ENCODE measurements at places on chromosomes 12 and 14.

DNA sequence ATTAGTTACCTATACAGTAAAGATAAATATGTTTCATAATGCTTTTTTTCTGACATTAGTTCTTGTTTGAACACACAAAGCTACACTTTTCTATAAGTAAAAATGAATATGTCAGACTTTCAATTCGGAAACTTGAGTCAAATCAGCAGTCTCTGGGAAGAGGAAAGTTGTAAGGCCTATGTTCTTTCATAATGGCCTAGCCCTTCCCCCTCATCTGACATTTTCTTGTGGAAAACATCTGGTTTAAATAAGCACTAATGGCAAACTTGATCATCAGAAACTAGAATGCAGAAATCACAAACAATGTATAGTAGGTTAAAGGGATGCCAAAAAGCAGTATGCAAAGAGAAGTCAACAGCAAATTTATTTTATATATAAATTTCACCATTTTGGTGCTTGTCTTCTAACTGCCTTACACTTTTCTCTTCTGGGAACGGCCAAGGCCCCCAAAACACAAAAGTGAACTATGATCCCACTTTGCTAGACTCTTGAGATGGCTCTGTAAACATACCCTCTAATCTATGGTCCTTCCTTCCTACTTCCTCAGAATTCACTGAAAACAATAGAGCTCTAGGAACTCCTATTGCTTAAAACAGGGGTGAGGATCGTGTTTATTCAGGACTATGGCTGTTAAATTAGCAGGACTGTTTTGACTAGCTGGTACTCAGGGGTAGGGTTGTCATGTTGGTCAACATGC lies 444.1 kb downstream of the RAD51B start:
- DNase-seq = no peak

DNA sequence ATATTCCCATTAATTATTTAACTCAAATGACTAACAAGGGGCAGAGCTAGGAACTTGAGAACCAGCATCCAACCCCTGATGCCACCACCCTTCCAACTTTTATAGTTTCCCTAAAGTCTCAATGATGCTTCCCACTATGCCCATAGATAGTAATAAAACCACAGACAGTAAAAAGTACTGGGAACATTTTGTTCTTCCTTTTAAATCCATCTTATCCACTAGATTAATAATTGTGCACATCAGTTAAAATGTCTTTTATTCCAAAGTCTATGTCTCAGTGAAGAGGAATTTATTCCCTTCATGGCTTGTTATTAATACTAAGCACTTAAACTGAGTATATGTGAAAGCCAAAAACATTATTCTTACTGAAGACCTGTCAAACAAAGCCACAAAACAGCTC lies 45.8 kb downstream of the SINHCAF start:
- DNase-seq = no peak

DNA sequence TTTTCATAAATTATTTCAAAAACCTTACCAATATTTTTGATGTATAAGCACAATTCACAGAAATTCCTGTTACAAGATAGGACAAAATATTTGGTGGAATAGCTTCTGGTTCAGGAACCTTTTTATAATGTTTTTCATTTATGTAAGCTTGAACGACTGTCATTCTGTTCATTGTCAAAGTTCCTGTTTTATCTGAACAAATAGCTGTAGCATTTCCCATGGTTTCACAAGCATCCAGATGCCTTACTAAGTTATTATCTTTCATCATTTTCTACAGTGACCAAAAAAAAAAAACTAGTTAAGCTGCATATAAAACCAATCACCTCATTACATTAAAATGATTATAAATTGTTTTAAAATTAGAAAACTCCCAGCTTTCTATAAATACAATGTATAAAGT lies 87.1 kb downstream of the ATP2B1 start:
- no peak for DNase-seq

DNA sequence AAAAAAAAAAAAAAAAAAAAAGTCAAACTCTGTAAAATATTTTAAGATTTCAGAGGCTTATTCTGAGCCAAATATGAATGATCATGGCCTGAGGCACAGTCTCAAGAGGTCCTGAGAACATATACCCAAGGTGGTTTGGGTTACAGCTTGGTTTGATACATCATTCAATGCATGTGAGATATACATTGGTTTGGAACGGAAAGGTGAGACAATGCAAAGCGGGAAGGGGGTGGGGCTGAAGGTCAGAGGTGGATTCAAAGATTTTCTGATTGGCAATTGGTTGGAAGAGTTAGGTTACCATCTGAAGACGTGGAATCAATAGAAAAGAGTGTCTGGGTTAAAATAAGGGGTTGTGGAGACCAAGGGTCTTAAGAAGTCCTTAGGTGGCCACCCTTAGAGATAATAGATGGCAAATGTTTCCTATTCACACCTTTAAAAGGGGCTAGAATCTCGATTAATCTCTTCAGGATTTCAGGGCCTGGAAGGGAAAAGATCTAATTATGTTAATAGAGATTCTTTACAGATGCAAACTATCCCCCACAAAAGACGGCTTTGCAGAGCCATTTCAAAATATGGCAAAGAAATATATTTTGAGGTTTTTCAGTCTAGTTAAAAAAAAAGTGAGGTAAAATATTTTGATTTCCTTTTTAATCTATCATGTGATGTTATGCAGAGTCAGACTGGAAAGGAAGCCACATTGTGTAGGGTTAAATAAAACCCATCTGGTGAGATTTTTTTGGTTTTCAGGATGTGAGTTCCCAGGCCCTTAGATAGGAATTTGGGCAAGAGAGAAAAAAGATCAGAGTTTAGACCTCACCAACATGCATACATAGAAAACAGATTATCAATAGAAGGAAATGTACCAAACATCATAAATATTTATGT lies 173.8 kb upstream of the CNOT2 start:
- no peak for DNase-seq

DNA sequence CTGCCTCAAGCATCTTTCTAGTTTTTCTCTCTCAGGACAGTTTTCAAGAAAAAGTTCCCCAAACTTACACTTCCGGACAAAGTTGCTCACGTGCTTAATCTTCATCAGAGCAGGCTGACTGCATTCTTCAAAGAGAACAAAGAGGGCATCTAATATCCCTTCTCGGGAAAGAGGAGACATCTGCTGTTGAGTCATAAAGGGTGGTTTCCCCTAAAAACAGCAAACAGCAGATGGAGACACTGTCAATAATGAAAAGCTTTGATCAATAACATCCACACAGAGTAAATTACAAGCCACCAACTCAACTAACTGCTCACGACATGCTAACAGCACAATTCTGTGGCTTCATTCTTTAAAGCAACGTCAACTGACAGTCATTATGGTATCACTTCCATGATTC lies 8.1 kb downstream of the CIT start:
- no peak for DNase-seq

GRCh38 chr12:104649921-104650320 lies 193.2 kb downstream of the CHST11 start:
- no peak for DNase-seq

- no peak for DNase-seq
Observed at GRCh38 chr12:99370421-99371138, 277.0 kb upstream of the GARIN6 start.

DNA sequence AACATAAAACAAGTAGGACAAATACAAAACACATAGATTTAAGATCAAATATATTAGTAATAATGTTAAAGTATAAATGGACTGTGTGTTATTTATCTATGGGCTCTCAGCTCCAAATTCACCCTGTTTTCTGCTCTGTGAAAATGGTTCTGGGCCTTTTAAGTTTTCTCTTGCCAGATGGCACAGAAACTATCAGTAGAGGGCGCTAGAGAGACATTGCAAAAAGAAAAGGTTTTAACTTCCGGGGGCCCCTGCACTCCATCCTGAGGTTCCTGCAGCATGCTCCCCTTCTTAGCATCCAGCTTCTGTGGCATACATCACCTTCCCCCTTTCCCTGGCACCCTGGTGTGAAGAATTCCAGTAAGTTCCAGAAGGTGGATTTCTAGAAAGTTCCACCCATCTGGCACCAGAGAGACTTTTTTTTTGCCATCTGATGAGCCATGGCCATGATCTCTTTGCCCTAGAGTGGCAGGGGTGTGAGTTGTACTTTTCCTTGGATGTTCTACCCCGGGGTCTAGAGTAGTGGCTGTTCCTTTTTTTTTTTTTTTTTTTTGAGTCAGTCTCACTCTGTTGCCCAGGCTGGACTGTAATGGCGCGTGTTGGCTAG lies 29.3 kb downstream of the ZCRB1 start:
- DNase-seq = peak; percentile 33

GRCh38 chr12:113057565-113058485 lies 1.3 kb downstream of the DTX1 start:
- DNase-seq = no peak

GRCh38 chr12:124740691-124741137 lies 123.0 kb downstream of the SCARB1 start:
- DNase-seq = peak; percentile 43

GRCh38 chr12:88241862-88242570 lies 99.9 kb downstream of the TMTC3 start:
- no peak for DNase-seq

GRCh38 chr12:53538209-53538689 lies 31.0 kb upstream of the NPFF start:
- peak; percentile 13 for DNase-seq

Data from SHP77 (cell line).